Airway epithelial cell (primary cell): ENCODE measurements at places on chromosomes 6 and 20. TPM values are rescaled to one million over a fixed set of nuclear protein-coding genes. Genes with fewer than 3 reads are reported as not detected.

The FBXO5 gene
- total RNA-seq = 5.7 and 13.2 TPM in 2 replicates

The MDFI gene
- 270 and 324 TPM in 2 replicates for total RNA-seq

The TRIM40 gene
- not detected in 2 replicates for total RNA-seq

The FOXA2 gene
- 17.7 and 20.8 TPM in 2 replicates for total RNA-seq

The FAM217A gene
- not detected in 2 replicates for total RNA-seq

The GABRR2 gene
- total RNA-seq = not detected in 2 replicates

The BTNL2 gene
- not detected in 2 replicates for total RNA-seq

The TGM3 gene
- 0.14 and 0.35 TPM in 2 replicates for total RNA-seq

The RIPOR3 gene
- 0.05 and 0.56 TPM in 2 replicates for total RNA-seq

The NRSN1 gene
- not detected in 2 replicates for total RNA-seq

The ZNF184 gene
- 2.6 and 3.5 TPM in 2 replicates for total RNA-seq

The GSTA5 gene
- total RNA-seq = not detected in 2 replicates

The NOTCH4 gene
- total RNA-seq = 0.71 and 0.98 TPM in 2 replicates

The CPXM1 gene
- total RNA-seq = not detected in 2 replicates

The PI3 gene
- 53.8 and 117 TPM in 2 replicates for total RNA-seq

The CDH4 gene
- total RNA-seq = 2.0 and 2.9 TPM in 2 replicates

The PLEKHG1 gene
- 9.9 and 16.2 TPM in 2 replicates for total RNA-seq

The MAFB gene
- 4.8 and 6.5 TPM in 2 replicates for total RNA-seq
